Natural killer cell (primary cell): ENCODE measurements at places on chromosomes 7 and 10. TPM values are rescaled to one million over a fixed set of nuclear protein-coding genes. Genes with fewer than 3 reads are reported as not detected.

- H3K4me3 ChIP-seq: no peak overlapping the region
- DNase-seq: no peak
- H3K27ac ChIP-seq: peak overlapping the region; percentile 16
- H3K36me3 ChIP-seq: no peaks in the 10 kb centered on the region
- H3K27me3 ChIP-seq: no peaks in the 10 kb centered on the region
Measured at GRCh38 chr7:106073701-106074100, 38.4 kb downstream of the SYPL1 start.

ARHGEF35 gene
- total RNA-seq: 2.4 TPM

- no peak overlapping the region for H3K27ac ChIP-seq
- no peaks in the 10 kb centered on the region for H3K27me3 ChIP-seq
- no peak overlapping the region for H3K4me3 ChIP-seq
- H3K4me1 ChIP-seq: no peaks in the 10 kb centered on the region
Measured at GRCh38 chr7:17134786-17135185, 163.7 kb upstream of the AHR start.

GRCh38 chr10:69789164-69789576 lies 12.5 kb upstream of the COL13A1 start:
- H3K36me3 ChIP-seq: no peaks in the 10 kb centered on the region
- H3K27ac ChIP-seq: no peak overlapping the region
- no peak overlapping the region for H3K4me3 ChIP-seq

LIPJ gene
- total RNA-seq: not detected

DNA sequence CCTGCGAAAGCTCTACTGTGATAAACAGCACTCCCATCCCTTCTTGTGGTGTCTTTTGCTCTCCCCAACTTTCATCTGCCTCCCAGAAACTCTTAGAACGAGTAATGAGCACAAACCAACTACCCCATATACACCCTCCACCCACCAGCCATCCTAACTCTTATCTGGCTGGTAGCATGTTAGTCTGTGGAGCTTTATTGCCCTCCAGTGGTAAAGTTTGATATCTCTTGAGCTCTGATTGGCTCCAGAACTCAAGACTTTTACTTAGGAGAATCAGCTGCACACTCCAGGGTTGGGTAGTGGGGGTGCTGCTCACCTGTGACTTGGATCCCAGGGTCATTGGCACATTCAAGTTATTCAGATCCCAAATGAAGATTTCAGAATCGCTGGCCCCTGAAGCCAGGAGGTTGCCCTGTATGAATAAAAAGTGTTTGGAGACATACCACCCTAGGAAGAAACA lies 10.9 kb downstream of the SEC31B start:
- peaks cover 20% of the 10 kb centered on the region for H3K36me3 ChIP-seq
- H3K4me3 ChIP-seq: no peak overlapping the region
- H3K27me3 ChIP-seq: no peaks in the 10 kb centered on the region

- DNase-seq: no peak
- peak overlapping the region; percentile 98 for H3K4me3 ChIP-seq
- peaks cover 9% of the 10 kb centered on the region for H3K4me1 ChIP-seq
- no peaks in the 10 kb centered on the region for H3K27me3 ChIP-seq
- H3K27ac ChIP-seq: no peak overlapping the region
Measured at GRCh38 chr7:23598296-23598695, 1.1 kb downstream of the CCDC126 start.

DNA sequence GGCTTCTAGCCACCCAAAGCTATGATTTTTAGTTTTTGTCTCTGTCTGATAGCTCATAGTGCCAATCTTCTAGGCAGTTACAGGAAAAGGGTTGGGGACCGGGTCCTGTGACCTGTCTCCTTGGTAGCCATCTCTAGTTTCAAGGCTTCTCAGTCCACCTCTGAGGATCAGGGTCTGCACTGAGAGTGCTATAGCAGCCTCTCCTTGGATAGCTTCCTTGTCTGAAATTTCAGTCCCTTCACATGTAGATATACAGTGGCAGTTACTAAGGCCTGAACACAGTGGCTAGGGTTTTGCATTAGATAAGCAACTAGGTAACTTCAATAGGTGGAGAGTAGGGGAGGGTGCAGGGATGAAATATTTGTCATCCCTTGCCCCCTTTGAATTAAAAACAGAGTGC lies 321.3 kb downstream of the SEMA3D start:
- H3K27me3 ChIP-seq: no peaks in the 10 kb centered on the region
- DNase-seq: no peak
- no peak overlapping the region for H3K27ac ChIP-seq
- no peak overlapping the region for H3K4me3 ChIP-seq

IMPDH1 gene
- 94.1 TPM for total RNA-seq

DNA sequence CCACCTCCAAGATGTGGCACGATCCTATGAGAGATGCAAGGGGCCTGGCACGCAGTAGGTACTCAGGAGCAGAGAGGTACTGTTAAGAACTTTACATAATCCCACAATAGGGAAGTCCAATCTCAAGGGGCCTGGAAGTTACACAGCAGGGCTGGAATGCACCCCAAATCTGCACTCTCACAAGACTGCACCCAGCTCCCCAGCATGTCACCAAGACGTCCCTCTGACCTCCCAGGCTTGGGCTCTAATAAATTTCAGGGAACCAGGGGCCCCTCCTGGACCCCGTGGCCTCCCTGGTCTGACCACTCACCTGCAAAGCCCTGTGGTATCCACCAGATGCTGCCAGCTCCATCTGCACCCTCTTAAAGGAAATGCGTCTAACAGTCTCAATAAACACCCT lies 94.9 kb downstream of the OAT start:
- no peaks in the 10 kb centered on the region for H3K4me1 ChIP-seq
- H3K27ac ChIP-seq: no peak overlapping the region
- DNase-seq: no peak
- no peaks in the 10 kb centered on the region for H3K27me3 ChIP-seq
- H3K36me3 ChIP-seq: no peaks in the 10 kb centered on the region
- H3K4me3 ChIP-seq: no peak overlapping the region

TDRD1 gene
- 0.08 TPM for total RNA-seq

DNA sequence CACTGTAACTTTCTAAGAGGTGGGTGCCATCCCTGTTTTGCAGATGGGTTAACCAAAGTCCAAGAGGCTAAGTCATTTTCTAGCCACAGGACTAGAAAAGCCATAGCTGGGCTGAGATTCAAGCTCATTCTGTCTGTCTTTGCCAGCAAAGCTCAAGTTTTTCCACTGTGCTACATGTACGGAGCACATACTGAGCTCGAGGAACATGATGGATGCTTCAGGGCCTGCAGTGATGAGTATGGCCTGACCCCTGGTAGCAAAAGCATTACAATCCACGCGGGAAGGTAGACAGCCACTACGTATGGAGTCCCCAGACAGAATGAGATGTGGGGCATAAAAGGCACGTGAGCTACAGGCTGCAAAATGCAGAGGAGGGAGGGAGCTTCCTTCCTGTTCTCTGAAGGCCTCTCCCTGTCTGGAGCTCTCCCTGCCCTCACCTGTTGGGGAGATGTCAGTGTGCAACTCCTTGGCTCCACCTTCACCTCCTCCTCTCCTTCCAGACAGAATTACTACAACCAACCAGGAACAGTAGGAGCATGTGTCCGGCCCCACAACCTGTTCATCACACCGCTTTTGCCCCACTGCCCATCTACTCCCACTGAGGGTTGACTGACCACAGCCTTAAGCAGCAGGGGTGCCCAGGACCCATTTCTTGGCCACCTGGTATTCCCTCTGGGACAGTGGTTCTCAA lies 16.4 kb downstream of the ITPRIP start:
- peak overlapping the region; percentile 94 for H3K27ac ChIP-seq
- DNase-seq: peak; percentile 54
- H3K4me1 ChIP-seq: peaks cover 89% of the 10 kb centered on the region
- no peak overlapping the region for H3K4me3 ChIP-seq
